NCI-H446 (cell line): ENCODE measurements at places on chromosomes 4 and X.
A peak's percentile ranks its signal among the peaks of the same experiment; 100 is the strongest.

DNA sequence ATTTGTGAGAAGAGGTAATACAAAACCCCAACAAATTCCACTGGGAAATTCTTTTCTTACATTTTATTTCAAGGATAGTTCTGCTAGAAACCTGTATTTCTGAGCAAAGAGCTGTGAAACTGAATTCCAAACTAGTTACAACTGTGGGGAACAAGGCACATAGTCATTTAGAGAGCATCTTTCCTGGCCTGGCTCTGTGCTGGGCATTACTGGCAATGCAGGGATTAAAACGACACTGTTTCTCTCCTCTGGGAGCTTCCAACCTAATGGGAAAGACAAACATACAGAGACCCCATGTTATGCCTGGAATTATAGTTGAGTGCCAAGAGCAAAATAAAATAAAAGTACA lies 36.5 kb downstream of the SUPT20HL1 start:
- DNase-seq: no peak

GRCh38 chr4:24266951-24267722 lies 317.2 kb downstream of the DHX15 start:
- no peak for DNase-seq

GRCh38 chr4:186190581-186191199 lies 677 bp upstream of the CYP4V2 start:
- no peak for DNase-seq

- DNase-seq: peak; percentile 2
These were observed 85.7 kb downstream of the DIAPH2 start for GRCh38 chrX:96770315-96770714.

- peak; percentile 80 for DNase-seq
These were observed 8.8 kb upstream of the MGST2 start for GRCh38 chr4:139656614-139657486.

DNA sequence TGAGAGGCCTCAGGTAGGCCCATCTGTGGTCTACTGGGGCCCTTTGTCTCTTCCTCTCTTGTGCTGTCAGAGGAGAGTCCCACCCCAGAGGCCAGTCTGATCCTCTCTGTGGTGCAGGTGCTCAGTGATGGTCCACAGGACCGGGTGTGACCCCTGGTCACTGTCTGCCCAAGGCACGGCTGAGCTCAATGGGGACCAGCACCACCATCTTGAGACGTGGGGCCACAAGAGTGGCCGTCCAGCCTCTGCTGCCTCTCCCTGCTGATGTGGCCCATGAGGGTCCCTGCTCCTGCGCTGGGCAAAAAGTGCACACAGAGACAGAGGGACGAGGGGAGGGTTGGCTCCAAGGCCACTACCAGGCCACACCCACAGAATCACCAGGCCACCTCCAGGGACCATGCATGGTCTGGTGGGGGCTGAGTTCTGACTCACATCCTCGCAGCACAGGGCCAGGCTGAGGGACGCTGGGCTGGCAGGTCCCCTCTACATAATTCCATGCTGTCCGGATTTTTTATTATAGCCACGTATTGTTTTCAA lies 88.3 kb downstream of the FAM53A start:
- DNase-seq: no peak

DNA sequence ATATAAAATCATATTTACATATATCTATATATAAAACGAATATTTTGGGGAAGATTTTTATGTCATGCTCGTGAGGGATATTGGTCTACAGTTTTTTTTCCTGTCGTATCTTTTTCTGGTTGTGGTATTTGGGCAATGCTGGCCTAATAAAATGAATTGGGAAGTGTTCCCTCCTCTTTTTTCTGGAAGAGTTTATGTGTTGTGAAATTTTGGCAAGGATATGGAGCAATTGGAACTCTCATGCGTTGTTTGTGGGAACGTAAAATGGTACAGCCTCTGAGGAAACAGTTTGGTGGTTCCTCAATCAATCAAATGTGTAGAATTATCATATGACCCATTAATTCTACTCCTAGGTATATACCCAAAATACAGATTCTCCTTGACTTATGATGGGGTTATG lies 69.8 kb downstream of the ZNF182 start:
- no peak for DNase-seq

- DNase-seq: no peak
These were observed 33.3 kb downstream of the TMSB4X start for GRCh38 chrX:13008189-13008533.

DNA sequence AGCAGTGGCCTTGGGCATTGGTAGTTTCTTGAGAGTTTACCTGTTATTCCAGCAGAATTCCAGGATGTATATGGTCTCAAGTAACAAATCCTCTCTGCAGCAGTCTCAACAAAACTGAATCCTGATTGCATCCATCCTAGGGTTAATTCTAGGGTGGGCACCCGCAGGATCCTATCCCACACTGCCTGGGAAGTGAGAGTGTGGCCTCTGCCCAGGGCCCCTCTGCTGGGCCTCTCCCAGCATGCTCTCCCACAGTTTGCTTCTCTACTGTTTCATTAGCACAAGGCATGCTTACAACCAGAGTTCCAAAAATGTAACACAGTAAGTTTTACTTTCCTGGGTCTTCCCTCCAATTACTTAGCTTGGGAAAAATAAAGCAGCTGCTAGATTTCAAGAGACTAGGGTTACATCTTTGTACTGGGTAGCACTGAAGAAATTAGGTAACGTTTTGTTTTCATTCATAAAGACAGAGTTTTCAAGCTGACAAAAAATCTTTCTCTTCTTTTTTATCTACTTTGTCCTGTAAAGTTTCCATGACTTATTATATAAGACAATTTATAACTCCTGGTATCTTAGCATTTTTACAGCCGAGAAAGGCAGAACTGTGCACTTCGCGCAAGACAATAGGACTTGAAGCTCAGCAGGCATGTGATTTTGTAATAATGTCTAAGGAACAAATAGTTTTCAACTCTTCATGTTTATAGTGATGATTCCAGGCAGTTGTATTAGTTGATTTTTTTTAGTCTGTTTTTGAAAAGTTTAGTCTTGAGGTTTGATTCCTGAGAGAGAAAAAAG lies 131.2 kb upstream of the PCDH18 start:
- no peak for DNase-seq

DNA sequence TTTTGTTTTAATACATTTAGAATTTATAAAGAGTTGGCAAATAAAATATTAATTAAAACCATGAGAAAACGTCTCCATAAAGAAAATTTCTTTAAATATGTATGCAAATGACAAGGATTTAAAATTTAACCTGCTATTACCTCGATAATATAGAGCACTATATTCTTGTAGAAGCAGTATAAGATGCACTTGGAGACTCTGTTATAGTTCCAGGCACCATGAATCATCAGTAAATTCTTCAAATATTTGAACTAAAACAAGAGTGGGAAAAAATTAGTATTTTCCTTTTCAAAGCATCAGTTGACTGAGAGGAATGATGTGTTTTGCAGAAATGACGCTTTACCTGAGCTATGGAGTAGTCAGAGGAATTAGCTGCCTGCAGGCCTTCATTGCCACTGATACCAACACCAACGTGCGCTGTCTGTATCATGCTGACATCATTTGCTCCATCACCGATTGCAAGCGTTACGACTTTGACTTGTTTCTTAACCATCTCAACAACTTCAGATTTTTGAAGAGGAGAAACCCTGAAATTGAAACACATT lies 67.3 kb downstream of the SHISA3 start:
- no peak for DNase-seq

DNA sequence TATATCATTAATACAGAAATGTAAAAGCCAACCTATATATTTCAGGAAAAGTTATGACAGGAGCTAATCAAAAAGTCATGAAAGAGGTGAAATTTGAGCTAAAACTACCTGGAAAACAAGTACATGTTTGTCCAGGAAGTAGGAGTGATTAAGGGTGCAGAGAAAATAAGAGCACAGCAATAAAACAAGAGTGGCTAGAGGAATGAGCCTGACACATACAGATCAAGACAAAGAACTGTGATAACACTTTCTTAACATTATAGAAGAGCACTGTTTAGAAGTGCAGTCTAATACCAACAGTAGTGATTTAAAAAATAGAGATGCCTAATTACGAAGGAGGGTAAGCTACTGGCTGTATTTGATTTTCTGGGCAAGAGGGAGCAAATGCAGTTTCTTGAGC lies 125.1 kb downstream of the WDFY3 start:
- no peak for DNase-seq
